Nephron progenitor cell (in vitro differentiated cells): ENCODE measurements at places on chromosomes 1 and 21.

DNA sequence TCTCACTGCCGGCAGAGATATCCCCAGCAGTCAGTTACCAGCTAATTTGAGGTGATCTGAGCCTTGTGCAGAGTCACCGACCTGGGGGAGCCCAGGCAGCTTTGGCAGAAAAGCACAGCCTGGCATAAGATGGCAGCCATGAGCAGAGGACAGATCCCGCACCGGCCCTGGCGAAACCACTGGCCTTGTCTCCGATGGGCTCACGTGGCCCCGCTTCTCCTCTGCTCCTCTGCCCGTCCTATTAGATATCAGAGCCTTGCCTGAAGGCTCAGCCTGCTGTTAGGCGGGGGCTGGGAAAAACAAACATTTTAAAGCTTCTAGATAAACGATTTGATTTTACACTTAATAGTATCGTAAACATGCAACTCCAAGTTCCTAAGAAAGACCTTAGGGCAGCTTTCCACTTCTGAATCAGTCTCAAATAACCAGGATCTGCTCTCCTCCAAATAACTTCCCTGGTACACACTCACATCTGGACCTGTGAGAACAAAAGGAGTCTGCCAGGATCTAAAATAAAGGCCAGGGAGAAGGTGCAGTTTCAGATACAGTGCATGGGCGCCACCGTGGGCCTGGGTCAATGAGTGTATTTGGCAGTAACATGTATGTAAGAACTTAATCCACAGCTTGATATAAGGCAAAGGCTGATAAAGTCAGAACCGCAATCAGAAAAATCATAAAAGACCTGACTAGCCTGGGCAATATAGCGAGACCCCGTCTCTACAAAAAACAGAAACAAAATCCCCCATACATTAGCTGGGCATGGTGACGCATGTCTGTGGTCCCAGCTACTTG is 10.0 kb downstream of the EDARADD start:
- peaks cover 30% of the 10 kb centered on the region for H3K4me1 ChIP-seq
- H3K27ac ChIP-seq = peak overlapping the region; percentile 57
- H3K4me3 ChIP-seq = no peak overlapping the region
- H3K27me3 ChIP-seq = no peaks in the 10 kb centered on the region
- H3K36me3 ChIP-seq = no peaks in the 10 kb centered on the region

DNA sequence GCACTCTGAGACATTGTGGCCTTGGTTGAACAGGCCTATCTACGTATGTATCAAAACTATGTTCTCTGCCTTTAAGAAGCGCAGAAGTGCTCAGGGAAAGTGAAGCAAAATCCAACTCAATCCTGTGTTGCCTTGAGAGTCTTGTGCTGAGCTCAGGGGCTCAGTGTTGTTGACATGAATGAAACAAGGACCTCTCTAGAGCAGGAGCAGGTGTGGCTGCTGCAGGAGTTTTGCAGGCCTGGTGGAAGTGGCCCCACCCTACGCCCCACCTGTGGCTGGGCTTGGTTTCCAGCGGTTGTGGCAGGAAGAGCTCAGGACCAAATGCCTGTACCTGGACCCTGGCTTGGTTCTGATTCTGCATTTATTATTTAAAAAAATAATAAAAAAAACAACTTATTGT is 20.9 kb downstream of the CA6 start:
- H3K4me3 ChIP-seq = no peak overlapping the region
- peaks cover 22% of the 10 kb centered on the region for H3K4me1 ChIP-seq
- no peak for DNase-seq
- no peak overlapping the region for H3K27ac ChIP-seq
- peaks cover 10% of the 10 kb centered on the region for H3K27me3 ChIP-seq

- no peak for DNase-seq
- H3K27me3 ChIP-seq = peaks cover 3% of the 10 kb centered on the region
- peaks cover 54% of the 10 kb centered on the region for H3K4me1 ChIP-seq
- H3K4me3 ChIP-seq = peak overlapping the region; percentile 32
Observed at GRCh38 chr1:26799479-26800142, 11.9 kb downstream of the PIGV start.

DNA sequence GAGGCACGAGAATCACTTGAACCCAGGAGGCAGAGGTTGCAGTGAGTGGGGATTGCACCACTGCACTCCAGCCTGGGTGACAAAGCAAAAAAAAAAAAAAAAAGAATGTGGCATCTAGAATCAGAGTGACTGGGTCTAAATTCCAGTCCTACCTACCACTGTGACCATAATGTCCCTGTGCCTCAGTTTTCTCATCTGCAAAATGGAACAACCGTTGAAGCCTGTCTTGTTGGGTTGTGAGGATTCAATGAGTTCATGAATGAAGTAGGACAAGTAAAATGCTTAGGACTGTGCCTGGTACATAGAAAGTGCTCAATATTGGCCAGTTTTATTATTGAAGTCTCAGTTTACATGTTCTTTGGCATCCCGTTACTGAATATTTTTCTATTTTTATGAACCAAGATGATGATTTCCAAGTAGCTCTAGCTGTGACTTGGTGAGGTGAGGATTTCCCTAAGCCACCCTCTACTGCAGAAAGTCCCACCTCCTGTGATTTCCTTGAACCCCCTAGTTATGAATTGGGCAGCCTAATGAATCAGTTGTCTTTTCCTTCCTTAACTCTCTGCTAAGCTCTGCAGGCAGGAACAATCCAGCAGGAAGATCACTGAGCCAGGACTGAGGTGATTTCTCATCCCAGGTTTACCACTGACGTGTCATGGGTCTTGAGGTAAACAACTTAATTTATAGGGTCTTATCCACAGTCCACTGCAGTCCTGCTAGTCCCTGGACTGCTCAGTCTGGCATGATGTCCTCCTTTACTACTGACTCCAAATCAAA is 18.9 kb upstream of the MEAF6 start:
- DNase-seq = no peak
- peaks cover 37% of the 10 kb centered on the region for H3K36me3 ChIP-seq
- H3K4me1 ChIP-seq = peaks cover 4% of the 10 kb centered on the region
- H3K27me3 ChIP-seq = no peaks in the 10 kb centered on the region
- H3K27ac ChIP-seq = peak overlapping the region; percentile 78

- H3K36me3 ChIP-seq = peaks cover 5% of the 10 kb centered on the region
- no peaks in the 10 kb centered on the region for H3K27me3 ChIP-seq
- no peak for DNase-seq
- H3K4me1 ChIP-seq = no peaks in the 10 kb centered on the region
- H3K27ac ChIP-seq = no peak overlapping the region
Observed at GRCh38 chr1:178126261-178126660, 32.4 kb downstream of the RASAL2 start.

- H3K27me3 ChIP-seq = peaks cover 64% of the 10 kb centered on the region
- peaks cover 28% of the 10 kb centered on the region for H3K36me3 ChIP-seq
- no peak overlapping the region for H3K27ac ChIP-seq
- peaks cover 24% of the 10 kb centered on the region for H3K4me1 ChIP-seq
- H3K4me3 ChIP-seq = no peak overlapping the region
Observed at GRCh38 chr21:43868461-43868860, 3.4 kb downstream of the AGPAT3 start.

- peaks cover 33% of the 10 kb centered on the region for H3K4me1 ChIP-seq
- DNase-seq = no peak
- H3K27ac ChIP-seq = no peak overlapping the region
- no peaks in the 10 kb centered on the region for H3K27me3 ChIP-seq
- H3K36me3 ChIP-seq = no peaks in the 10 kb centered on the region
- H3K4me3 ChIP-seq = no peak overlapping the region
Observed at GRCh38 chr1:199859491-199859933, 168.0 kb upstream of the NR5A2 start.

GRCh38 chr1:57066980-57067610 is 101.3 kb upstream of the C8B start:
- peaks cover 54% of the 10 kb centered on the region for H3K4me1 ChIP-seq
- peaks cover 8% of the 10 kb centered on the region for H3K27me3 ChIP-seq
- no peak overlapping the region for H3K27ac ChIP-seq
- DNase-seq = no peak

GRCh38 chr1:23562137-23562876 is 3.0 kb upstream of the ID3 start:
- peak; percentile 96 for DNase-seq
- peak overlapping the region; percentile 100 for H3K27ac ChIP-seq
- H3K27me3 ChIP-seq = no peaks in the 10 kb centered on the region
- H3K4me3 ChIP-seq = peak overlapping the region; percentile 97

DNA sequence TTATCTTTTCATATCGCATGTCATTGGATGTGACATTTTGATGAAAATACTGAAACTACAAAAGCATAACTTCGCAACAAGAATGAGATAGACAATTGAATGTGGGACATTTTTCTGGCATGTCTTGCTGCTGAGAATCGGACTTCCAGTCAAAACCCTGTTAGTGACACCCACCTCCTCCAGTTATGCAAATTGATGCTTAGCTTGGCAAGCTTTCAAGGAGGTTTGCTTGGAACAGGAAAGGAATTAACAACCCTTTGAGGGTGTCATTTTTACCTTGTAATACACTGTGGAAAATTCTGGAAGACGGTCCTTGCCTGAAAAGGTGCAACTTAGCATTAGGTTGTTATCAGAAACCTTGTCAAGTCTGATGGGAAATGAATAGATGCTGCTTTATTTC is 38.8 kb upstream of the FAM3B start:
- peaks cover 34% of the 10 kb centered on the region for H3K36me3 ChIP-seq
- no peaks in the 10 kb centered on the region for H3K4me1 ChIP-seq
- H3K27ac ChIP-seq = no peak overlapping the region

GRCh38 chr1:202987922-202988583 is 19.1 kb upstream of the TMEM183A start:
- H3K4me1 ChIP-seq = peaks cover 16% of the 10 kb centered on the region
- no peak overlapping the region for H3K27ac ChIP-seq
- no peaks in the 10 kb centered on the region for H3K36me3 ChIP-seq

GRCh38 chr1:26225033-26225831 is 8.8 kb upstream of the CEP85 start:
- H3K4me1 ChIP-seq = peaks cover 26% of the 10 kb centered on the region
- no peaks in the 10 kb centered on the region for H3K36me3 ChIP-seq
- H3K27me3 ChIP-seq = peaks cover 60% of the 10 kb centered on the region
- DNase-seq = peak; percentile 95
- H3K4me3 ChIP-seq = peak overlapping the region; percentile 83

DNA sequence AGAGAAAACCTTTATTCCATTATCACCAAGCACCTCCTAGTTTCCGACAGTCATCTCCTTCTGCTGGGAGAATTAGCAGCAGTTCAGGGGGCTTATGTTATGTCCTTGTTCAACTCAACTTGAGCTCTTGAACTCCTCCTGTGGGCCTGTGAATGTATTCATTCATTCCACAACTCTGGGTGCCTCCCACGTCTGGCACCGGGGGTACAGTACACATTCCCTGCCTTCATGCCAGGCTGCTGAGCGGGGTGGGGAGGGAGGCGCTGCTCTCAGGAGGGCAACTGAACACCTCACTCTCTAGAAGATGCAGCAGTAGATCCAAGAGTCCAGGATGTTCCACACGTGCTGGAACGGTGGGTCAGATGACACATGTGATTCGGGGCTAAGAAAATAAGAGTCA is 4.3 kb upstream of the MX2 start:
- peaks cover 6% of the 10 kb centered on the region for H3K27me3 ChIP-seq
- H3K27ac ChIP-seq = no peak overlapping the region
- no peak for DNase-seq
- H3K4me1 ChIP-seq = peaks cover 11% of the 10 kb centered on the region

GRCh38 chr1:109579491-109579890 is 31.1 kb downstream of the GNAI3 start:
- H3K27me3 ChIP-seq = no peaks in the 10 kb centered on the region
- DNase-seq = no peak
- no peaks in the 10 kb centered on the region for H3K4me1 ChIP-seq

DNA sequence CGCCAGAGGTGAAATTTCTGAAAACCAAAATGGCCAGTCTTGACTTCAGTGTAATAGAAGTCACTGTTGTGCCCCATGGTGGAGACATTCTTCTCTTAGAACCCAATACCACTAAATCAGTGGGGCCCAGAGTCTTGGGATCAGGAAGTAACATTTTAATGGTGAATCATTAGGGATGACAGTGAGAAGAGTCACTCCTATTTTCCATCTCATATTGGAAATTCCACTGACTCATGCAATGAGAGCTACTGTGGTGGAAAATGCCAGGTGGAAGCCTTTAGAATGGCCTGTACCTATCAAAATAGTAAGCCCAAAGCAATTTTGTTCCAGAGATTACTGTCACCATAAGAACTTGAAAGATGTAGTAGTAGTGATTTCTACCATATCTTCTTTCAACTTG is 20.6 kb upstream of the PPM1J start:
- no peak overlapping the region for H3K27ac ChIP-seq
- H3K36me3 ChIP-seq = no peaks in the 10 kb centered on the region
- peaks cover 32% of the 10 kb centered on the region for H3K27me3 ChIP-seq
- no peak overlapping the region for H3K4me3 ChIP-seq
- peaks cover 9% of the 10 kb centered on the region for H3K4me1 ChIP-seq

DNA sequence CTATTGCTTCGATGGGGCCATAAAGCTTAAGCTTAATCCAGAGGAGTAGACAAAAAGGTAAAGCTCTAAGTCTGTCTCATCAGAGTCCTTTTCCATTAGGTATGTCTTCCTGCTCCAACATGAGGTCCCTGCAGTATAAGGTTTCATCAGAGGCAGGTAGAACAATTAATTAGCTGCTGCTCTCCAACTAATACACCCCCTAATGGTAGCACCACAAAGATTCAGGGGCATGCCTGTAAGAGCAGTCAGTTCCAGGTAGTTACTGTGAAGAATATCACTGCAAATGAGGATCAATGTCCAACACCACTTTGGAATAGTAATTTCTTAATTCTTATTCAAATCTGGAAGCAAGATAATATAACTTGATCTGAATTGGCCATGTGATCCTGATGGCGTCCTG is 160.3 kb upstream of the ESRRG start:
- no peak overlapping the region for H3K4me3 ChIP-seq
- no peaks in the 10 kb centered on the region for H3K27me3 ChIP-seq
- H3K4me1 ChIP-seq = no peaks in the 10 kb centered on the region
- DNase-seq = no peak
- no peak overlapping the region for H3K27ac ChIP-seq

DNA sequence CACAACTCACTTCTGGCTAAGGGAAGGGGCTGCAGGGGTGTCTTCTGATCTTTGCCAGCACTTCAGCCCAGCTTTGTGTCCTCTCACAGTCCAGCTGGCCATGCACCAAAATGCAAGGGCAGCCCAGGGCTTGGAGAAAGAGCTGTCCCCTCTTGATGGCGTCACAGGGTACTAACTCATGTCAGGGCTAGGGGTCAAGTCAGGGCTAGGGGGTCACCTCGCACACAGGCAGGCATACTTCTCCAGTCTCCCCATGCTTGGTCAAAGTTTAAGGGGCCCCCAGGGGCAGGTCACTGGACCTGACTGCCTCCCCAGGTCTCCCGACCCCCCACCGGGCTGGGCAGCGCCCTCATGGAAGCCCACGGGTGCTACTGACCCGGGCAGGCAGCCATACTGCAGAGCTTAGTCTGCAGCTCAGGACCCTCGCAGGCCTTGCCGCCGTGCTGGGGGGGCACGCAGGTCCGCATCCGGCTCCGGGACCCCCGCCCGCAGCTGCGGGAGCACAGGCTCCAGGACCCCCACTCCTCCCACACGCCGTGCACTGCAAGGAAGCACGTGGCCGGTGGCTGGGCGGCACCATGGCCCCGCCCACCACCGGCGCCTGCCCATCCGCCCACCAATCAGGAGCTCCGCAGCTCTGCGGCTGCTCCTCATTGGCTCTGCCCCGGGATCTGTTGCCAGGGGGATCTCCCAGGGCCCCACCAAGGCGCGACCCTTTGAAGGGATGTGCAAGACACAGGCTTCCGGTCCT is 21.5 kb downstream of the ADGRB2 start:
- H3K27me3 ChIP-seq = peaks cover 3% of the 10 kb centered on the region
- H3K4me3 ChIP-seq = no peak overlapping the region
